ENCODE measurements at places on chromosomes 11 and 22. TPM values are rescaled to one million over a fixed set of nuclear protein-coding genes. Genes with fewer than 3 reads are reported as not detected.

DNA sequence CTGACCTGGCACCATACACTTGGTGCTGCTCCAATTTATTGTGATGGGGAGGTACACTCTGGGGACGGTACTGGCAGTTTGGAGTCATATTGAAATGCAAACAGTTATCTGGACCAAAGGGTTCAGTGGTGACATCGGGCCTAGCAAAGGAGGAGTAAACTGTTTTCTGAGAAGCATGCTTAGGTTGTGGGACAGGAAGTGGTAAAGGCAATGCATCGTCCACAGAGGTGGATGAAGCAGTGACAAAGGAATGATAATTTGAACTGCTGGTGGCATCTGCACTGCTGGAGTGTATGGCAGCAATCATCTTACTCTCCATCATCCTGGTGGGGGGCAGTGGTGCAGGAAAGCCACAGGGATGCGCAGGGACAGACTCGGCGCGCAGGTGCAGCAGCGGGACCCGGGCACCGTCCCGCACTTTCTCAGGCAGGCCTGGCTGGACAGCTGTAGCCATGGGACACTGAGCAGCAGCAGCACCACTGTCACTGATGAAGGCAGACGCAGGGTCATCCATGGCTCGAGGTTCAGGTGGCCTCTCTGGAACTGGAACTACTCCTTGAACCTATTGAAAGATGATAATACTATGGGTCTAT lies 28.0 kb upstream of the TP53AIP1 start:
- no peak overlapping the region for H3K27ac ChIP-seq
- no peak for DNase-seq
- H3K4me3 ChIP-seq: no peak overlapping the region
- no peaks in the 10 kb centered on the region for H3K27me3 ChIP-seq

DNA sequence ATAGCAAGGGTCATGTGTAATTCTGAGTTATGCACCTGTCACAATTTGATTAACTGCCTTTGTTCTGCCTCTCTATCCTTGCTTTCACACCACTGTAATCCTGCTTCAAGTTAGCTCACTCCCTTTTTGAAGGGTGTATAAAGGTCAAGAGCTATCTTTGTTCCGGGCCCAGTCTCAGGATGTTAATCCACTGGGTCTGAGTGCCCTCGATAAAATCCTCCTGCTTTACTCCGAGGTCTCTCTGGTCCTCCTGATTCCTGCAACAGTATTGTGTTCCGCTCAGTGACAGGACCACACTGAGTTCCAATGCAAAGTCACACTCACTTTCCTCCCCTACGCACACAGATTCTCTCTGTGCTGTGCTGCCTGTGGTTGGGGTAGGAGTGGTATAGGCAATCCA lies 186.5 kb downstream of the DYNC2H1 start:
- H3K27ac ChIP-seq: no peak overlapping the region
- H3K36me3 ChIP-seq: peaks cover 12% of the 10 kb centered on the region
- H3K4me3 ChIP-seq: no peak overlapping the region
- DNase-seq: no peak
- no peaks in the 10 kb centered on the region for H3K4me1 ChIP-seq

Gene UBTFL1
- not detected for total RNA-seq

Gene GGTLC2
- not detected for total RNA-seq

DNA sequence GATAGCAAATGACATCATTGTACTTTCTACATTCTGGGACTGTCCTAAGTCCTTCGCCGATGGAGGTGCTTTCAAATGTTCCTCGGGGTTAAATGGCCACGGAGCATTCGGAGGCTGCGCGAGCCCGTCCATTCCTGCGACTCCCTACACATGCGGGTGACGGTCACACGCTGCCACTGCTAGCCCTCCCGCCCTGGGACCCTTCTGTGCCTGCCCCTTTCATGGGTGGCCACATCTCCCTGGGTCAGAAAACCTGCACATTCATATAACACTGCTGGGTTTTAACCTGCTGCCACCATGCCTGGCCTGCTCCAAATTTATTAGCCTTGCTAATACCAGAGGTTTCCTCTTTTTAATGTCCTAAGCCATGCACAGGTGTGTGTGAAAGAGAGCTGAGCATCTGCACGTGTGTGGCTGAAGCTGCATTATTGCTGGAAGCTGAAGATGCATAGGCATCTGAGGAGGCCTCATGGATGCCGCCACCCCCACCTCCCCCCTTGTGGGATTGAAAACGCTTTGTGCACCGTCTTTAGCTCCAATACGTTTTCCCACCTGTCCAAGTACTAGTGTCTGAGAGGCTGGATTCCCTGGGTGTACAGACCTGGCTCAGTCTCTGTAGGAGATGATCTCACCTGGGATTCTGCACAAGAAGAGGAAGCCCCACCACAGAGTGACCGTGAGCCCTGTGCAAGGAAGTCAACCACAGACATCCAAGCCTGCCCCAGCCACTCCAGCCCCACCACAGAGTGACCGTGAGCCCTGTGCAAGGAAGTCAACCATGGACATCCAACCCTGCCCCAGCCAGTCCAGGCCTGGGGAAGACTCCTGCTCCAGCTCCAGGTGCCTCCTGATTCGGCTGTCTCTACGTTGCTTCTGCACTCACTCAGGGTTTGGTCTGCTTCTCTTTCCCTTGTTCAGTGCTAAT lies 626.4 kb downstream of the BRD1 start:
- H3K36me3 ChIP-seq: no peaks in the 10 kb centered on the region
- no peak for DNase-seq
- H3K4me3 ChIP-seq: no peak overlapping the region
- no peak overlapping the region for H3K27ac ChIP-seq
- no peaks in the 10 kb centered on the region for H3K4me1 ChIP-seq
- H3K27me3 ChIP-seq: peaks cover 25% of the 10 kb centered on the region

DNA sequence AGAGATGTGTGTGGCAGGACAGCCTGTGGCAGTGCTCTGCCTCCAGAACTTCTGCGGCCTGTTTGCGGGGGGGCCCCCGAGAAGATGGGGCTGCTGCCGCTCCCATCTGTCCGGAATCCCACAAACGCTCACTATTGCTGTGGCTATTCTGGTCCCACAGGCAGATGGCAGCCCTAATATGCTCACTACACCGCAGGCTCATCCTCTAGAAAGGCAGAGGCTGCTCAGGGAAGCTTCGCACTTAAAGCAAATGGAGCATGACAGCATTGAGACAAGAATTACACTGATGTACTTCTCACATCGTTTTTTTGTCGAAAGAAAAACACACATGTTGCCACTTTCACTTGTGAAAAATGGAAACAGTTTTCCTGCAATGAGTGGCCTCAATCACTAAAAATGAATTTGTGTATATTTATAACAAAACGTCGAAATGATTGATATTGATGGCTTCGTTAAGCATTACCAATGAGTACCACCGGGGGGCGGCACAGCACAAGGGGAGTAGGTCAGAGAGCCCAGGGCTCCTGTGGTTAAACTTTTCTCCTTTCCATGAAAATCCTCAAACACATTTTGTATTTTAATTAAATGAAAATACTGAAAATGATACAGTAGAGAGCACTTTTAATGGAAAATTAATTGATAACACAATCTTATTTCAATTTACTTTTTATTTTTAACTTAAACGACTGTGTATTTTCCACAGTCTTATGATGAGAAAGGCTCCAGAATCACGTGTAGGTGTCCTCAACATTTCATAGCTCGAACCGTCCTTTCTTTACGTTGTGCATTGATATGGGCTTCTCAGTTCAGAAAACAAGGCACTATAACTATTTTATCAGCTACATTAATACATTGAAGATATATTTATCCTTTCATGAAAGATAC lies 69.1 kb downstream of the CTTN start:
- peak; percentile 48 for DNase-seq
- H3K36me3 ChIP-seq: no peaks in the 10 kb centered on the region
- peaks cover 6% of the 10 kb centered on the region for H3K27me3 ChIP-seq
- H3K4me1 ChIP-seq: peaks cover 11% of the 10 kb centered on the region
- no peak overlapping the region for H3K27ac ChIP-seq

GRCh38 chr11:115887727-115888126 lies 383.5 kb upstream of the CADM1 start:
- no peak for DNase-seq
- H3K27me3 ChIP-seq: peaks cover 5% of the 10 kb centered on the region
- no peaks in the 10 kb centered on the region for H3K36me3 ChIP-seq
- H3K27ac ChIP-seq: no peak overlapping the region

DNA sequence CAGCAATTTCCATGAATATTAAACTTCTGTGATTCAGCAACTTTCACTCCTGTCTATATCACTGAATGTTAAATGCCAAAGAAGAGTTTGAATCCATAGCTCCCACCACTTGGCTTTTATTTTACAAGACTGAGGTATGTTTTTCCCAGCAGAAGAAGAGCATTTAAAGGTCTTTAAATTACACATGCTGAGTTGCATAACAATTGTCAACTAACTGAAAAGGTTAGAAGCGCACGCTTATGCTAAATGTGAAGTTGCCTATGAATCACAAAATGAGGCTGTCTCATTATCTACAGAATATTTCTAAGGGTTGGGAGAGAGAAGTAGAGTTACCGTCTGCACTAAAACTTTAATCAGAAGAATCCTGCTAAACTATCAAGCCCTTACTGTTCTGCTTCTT lies 1086.3 kb downstream of the FAM181B start:
- H3K4me1 ChIP-seq: no peaks in the 10 kb centered on the region
- H3K36me3 ChIP-seq: no peaks in the 10 kb centered on the region
- no peak for DNase-seq
- no peak overlapping the region for H3K4me3 ChIP-seq

GRCh38 chr22:48927591-48927990 lies 900.1 kb downstream of the BRD1 start:
- peaks cover 9% of the 10 kb centered on the region for H3K27me3 ChIP-seq
- H3K4me3 ChIP-seq: no peak overlapping the region
- H3K27ac ChIP-seq: no peak overlapping the region
- no peak for DNase-seq
